ENCODE measurements at places on chromosomes 6 and 20.

DNA sequence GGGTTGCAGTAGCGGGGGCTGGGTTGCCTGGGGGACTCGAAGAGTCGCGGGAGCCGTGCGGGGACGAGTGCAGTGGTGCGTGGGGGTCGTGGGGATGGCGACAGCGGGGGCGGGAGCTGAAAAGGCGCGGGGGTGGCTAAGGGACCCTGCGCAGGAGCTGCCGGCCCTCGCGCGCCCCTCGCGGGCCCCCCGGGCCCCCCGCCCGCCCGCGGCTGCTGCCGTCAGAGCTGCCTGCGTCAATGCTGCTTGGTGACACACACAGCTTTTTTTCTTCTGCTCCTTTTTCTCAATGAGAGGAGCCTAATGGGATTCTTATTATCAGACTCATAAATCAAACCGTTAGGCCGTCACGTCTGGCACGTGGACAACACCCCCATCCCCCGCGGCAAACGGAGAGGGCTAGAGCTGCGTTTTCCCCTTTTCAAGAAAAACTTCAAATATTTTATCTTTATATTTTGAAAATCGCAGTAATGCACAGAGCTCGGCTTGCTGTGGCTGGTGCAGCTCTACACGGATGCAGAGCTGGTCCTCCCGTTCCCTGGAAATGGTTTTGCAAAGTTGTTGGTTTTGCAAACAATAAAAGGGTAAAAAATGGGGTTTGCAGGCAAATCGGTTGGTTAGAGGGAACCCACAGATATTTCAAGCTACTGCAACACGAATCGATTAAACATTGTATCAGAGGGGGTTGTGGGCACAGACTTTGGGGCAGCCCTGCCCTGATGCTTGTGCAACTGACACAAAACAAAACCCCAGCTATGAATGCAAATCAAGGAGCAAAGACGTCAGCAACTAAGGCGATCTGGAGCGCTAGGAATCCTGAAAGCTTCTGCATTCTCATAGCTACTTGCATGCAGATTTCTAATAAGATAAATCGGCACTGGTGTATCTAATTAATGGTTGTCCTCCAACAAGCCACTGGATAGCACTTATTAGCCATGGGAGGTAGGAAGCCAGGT lies 161.4 kb downstream of the TBXT start:
- peak; percentile 1 for DNase-seq

DNA sequence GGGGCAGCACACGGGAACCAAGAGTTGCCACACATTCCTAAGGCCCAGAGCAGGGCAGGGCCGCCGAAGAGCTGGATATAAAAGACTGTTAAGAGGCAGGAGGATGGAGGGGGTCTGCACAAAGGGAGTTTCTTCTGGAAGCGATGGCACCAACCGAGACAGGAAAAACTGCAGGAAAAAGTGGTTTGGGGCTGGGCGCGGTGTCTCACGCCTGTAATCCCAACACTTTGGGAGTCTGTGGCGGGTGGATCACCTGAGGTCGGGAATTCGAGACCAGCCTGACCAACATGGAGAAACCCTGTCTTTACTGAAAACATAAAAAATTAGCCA lies 41.8 kb downstream of the SSR1 start:
- DNase-seq: no peak

- DNase-seq: no peak
Observed at GRCh38 chr6:39752835-39753724, 27.9 kb upstream of the KIF6 start.

- DNase-seq: no peak
Observed at GRCh38 chr20:13418263-13419229, 197.5 kb downstream of the ISM1 start.

DNA sequence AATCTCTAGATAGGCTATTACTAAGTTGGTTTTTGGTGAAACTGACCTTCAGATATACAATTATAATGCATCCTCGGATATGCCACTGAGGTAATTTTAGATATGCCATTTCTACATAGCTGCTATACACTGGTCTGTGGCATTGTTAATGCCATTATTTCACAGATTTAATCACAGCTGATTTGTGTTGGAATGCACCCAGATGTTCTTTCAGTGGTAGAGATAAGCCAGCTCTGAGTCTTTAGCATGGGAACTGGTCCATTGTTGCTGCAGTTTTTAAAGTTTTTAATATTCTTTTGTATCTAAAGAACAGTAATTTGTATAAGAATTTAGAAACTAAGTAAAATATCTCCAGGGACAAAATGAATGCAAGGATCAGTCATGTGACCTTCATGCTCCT lies 6.8 kb downstream of the TMX4 start:
- DNase-seq: no peak

GRCh38 chr20:21031666-21032065 lies 74.5 kb downstream of the LINC00237 start:
- no peak for DNase-seq

- no peak for DNase-seq
Observed at GRCh38 chr6:129890701-129891100, 29.6 kb upstream of the TMEM244 start.

- DNase-seq: no peak
Observed at GRCh38 chr20:20487811-20488210, 119.9 kb downstream of the INSM1 start.

- DNase-seq: no peak
Observed at GRCh38 chr20:22450537-22450936, 133.8 kb downstream of the FOXA2 start.

- DNase-seq: no peak
Observed at GRCh38 chr6:69861986-69862385, 4.4 kb upstream of the COL19A1 start.

GRCh38 chr20:54291339-54292010 lies 83.6 kb downstream of the PFDN4 start:
- DNase-seq: no peak

DNA sequence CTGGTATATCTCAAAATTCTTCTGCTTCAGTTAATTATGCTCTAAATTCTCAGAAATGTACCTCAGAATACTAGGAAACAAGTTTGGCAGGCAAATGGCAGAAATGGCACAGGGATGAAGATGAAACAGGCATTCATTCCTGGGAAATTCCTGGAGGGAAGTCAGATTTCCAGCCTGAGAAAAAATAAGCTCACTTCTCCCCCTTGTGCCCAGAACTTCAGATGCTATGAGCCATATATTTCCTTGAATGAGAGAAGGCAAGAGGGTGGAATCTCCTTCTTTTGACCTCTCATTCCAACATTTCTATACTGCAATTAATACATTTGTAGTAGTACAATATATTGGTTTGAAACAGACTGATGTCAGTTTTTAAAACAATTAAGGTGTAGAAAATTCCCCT lies 22.8 kb downstream of the RGS17 start:
- DNase-seq: no peak

GRCh38 chr20:62208795-62209755 lies 11.0 kb downstream of the HRH3 start:
- DNase-seq: no peak

DNA sequence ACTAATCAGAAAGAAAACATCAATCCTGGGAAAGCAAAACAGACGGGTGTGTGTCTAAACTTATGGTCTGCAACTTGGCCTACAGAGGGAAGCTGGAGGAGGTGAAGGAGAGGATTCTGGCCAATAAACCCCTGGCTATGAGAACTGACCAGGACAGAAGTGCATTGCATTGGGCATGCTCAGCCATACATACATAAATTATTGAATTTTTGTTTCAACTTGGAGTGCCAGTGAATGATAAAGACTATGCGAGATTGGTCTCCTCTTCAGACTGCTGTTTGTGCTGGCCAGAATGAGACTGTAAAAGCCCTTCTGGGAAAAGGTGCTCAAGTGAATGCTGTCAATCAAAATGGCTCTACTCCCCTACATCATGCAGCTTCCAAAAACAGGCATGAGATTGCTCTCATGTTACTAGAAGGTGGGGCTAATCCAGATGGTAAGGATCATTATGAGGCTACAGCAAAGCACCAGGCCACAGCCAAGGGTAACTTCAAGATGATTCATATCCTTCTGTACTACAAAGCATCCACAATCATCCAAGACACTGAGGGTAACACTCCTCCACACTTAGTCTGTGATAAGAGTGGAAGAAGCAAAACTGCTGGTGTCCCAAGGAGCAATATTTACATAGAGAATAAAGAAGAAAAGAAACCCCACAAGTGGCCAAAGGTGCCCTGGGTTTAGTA lies 17.4 kb downstream of the ADNP start:
- no peak for DNase-seq

- DNase-seq: peak; percentile 30
Observed at GRCh38 chr6:31203345-31203979, 33.0 kb upstream of the POU5F1 start.

GRCh38 chr20:53493311-53493857 lies 100.3 kb downstream of the ZNF217 start:
- DNase-seq: no peak

GRCh38 chr20:6269168-6269873 lies 146.5 kb upstream of the FERMT1 start:
- no peak for DNase-seq

- DNase-seq: peak; percentile 16
Observed at GRCh38 chr20:49392745-49393144, 89.7 kb downstream of the KCNB1 start.

GRCh38 chr6:4346659-4347333 lies 211.4 kb upstream of the ECI2 start:
- no peak for DNase-seq

GRCh38 chr6:119961450-119961849 lies 611.9 kb upstream of the MAN1A1 start:
- no peak for DNase-seq

GRCh38 chr6:51004380-51004779 lies 185.7 kb downstream of the TFAP2B start:
- no peak for DNase-seq

GRCh38 chr6:45118754-45119153 lies 209.4 kb upstream of the RUNX2 start:
- DNase-seq: no peak

- peak; percentile 84 for DNase-seq
Observed at GRCh38 chr6:70667711-70668498, at the start of gene SMAP1. TSS of gene SMAP1 (plus strand) at chr6:70667883. CDS start at chr6:70668024, 141 bp downstream.

GRCh38 chr6:116529466-116530290 lies 15.8 kb downstream of the TRAPPC3L start:
- no peak for DNase-seq

DNA sequence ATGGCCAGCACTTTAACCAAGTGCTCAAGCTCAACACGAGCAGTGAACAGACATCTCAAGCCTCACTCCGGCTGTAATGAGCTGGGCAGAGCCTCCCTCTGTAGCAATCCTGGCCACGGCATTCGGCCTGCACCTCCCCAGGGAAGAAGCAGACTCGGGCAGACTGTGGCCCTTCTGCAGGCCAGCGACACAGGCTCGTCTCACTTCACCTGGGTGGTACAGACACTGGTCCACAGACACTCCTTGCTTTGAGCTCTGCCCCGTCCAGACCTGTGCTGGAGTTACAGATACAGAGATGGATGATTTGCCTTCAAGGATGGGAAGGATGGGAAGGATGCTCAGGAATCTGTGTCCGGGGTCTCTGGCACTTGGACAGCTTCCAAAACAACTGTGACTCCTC lies 300.9 kb downstream of the PREX1 start:
- no peak for DNase-seq

DNA sequence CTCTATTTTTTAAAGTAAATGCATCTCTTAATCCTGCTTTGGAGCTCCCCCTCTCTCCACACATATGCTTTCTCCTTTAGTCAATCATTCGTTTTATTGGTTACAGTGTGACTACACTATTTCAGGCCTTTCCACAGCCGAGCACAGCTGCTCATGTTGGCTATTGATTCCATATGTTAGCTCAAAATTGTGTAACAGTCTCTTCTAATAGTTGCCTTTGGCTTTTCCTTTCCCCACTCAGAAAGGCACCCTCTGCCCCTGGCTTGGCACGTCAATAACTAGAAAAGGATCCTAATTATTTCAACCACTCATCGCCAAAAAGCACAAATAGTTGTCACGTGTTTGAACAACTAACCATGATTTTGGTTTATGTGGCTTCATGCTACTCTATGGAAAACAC lies 410.3 kb upstream of the SLC35B3 start:
- DNase-seq: no peak

GRCh38 chr6:36755435-36756348 lies 58.1 kb downstream of the RAB44 start:
- no peak for DNase-seq

DNA sequence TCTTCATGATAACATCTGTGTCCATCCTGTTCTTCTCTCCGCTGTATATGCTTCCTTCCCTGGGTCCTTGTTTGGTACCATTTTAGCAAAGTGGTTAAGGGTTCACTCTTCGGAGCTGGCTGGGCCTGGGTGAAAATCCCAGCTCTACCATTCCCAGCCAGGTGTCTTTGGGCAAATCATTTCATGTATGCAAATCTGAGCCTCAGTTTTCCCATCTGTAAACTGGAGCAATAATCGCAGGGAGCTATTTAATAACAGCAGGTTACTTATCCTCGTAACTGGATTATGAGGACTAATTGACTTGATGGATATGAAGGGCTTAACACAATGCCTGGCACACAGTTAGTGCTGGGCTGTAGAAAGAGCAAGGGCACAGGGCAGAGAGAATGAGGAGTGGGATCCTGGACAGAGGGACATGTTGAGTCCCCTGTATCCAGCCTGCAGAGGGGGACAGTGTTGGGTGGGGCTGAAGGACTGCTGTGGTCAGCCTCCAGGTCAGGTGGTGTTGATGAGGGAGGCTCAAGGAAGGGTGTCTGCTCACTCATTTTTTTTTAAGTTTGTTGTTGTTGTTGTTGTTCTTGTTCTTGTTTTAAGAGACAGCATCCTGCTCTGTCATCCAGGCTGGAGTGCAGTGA lies 44.3 kb upstream of the FAM83D start:
- DNase-seq: no peak

GRCh38 chr6:35312076-35312800 lies 14.6 kb downstream of the DEF6 start:
- DNase-seq: no peak

- DNase-seq: no peak
Observed at GRCh38 chr20:13694420-13695150, 55.9 kb upstream of the TASP1 start.

DNA sequence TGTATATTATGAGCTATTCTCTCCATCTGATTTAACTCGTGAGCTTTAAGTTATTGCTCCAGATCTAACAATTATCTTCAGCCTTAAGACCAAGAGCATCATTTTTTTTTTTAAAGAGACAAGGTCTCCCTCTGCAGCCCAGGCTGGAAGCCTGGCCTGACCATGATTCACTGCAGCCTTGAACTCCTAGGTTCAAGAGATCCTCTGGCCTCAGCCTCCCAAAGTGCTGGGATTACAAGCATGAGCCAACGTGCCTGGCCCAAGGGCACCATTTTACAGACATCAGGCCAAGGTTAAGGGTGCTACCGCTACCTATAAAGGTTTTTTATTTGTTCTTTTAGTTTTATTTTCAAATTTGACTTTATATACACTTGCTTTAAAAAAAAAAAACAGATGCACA lies 2.3 kb downstream of the SUPT3H start:
- no peak for DNase-seq

GRCh38 chr6:126015863-126016262 lies 29.5 kb downstream of the TRMT11 start:
- DNase-seq: no peak

- no peak for DNase-seq
Observed at GRCh38 chr6:139970591-139970991, 596.1 kb upstream of the CITED2 start.

DNA sequence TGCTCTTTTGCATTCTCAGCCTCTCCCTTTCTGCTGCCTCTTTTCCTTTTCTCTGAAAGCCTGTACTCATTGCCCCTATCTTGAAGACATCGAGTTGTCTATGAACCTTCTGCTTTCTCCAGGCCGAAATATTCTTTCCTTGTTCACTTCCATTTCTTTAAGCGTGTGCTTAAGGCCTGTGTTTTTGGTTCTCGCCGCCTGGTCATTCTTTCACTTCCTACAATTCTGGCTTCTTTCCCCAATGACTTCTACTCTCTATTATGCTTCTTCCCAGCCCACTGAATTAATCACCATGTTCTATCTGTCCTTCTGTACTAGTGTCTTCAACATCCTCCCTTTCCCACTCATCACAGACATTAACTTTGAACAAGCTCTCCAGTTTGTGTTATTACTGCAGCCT lies 69.6 kb downstream of the C6orf52 start:
- DNase-seq: no peak
